Right renal pelvis (tissue), 4 donors: ENCODE measurements at places on chromosomes 6 and 20. TPM values are rescaled to one million over a fixed set of nuclear protein-coding genes. Genes with fewer than 3 reads are reported as not detected.

PRPH2 gene
- 3.8 TPM for polyA plus RNA-seq

SH3BGRL2 gene
- polyA plus RNA-seq: 37.8 TPM

TMEM244 gene
- not detected for polyA plus RNA-seq

LAMA4 gene
- polyA plus RNA-seq: 92.2 TPM

HLA-DQB2 gene
- not detected for polyA plus RNA-seq

ELOVL2 gene
- polyA plus RNA-seq: 9.0 TPM

DST gene
- 199 TPM for polyA plus RNA-seq

DNA sequence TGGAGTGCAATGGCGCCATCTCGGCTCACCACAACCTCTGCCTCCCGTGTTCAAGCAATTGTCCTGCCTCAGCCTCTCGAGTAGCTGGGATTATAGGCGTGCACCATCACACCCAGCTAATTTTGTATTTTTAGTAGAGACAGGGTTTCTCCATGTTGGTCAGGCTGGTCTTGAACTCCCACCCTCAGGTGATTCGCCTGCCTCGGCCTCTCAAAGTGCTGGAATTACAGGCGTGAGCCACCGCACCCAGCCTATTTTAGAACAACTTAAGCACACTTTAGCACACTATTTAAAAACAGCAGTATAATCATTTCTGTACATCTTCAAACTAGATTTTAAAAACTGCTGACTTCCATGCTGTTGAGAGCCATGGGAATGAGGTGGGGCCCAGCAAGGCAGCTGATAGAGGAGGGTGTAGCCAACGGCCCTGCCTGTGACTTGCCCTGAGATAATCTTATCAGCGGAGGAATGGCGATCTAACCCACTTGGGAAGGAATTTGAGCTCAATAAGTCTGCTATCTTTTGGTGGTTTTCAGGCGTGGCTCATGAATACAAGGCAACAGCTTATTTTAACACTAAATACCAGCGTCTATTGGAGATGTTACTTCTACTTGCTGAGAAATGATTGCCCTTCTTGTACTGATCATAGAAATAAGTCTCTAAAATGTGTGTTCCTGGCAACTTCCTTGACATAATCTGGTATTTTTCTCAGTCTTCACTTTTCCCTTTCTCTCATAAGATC lies 12.1 kb downstream of the ZDHHC14 start:
- no peak for DNase-seq

DNA sequence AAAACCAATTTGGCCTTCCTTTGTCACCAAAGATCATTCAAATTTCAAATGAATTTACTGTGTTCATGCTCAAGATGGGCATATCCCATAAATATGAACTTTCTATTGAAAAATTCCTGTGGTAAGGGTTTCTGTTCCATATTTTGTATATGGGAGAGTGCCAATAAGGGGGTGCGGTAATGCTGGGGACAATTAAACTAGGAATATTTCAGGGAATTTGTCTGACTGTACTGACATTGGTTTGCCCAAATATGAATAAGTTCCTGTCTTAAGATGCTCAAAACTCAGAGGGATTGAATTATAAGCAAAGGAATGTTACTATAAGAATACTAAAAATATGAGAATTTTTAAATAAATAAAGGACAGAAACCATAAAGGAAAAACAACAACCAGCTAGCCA lies 553.0 kb upstream of the MARCKS start:
- DNase-seq: no peak

- DNase-seq: no peak
These were observed 50.6 kb downstream of the MAPK14 start for GRCh38 chr6:36078159-36078558.

DNA sequence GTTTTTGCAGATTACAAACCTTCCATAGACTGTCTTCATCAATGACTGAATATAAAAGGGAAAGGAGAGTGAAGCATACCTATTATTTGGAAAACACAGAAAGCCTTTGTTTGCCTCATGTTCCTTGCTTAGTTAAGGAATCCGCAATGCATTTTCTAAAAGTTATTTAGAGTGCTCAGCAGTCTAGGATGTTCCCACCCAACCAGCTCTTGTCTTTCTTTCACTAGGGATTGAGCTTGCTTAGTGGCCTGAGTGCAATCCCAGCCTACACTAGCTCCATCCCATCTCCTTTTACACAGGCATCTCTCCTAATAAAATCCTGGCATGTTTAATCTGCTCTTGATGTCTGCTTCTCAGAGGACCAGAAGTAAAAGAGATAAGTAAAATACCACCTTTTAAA lies 850.5 kb upstream of the GJE1 start:
- no peak for DNase-seq

- DNase-seq: no peak
These were observed 195.4 kb upstream of the RUNX2 start for GRCh38 chr6:45132658-45133294.

DNA sequence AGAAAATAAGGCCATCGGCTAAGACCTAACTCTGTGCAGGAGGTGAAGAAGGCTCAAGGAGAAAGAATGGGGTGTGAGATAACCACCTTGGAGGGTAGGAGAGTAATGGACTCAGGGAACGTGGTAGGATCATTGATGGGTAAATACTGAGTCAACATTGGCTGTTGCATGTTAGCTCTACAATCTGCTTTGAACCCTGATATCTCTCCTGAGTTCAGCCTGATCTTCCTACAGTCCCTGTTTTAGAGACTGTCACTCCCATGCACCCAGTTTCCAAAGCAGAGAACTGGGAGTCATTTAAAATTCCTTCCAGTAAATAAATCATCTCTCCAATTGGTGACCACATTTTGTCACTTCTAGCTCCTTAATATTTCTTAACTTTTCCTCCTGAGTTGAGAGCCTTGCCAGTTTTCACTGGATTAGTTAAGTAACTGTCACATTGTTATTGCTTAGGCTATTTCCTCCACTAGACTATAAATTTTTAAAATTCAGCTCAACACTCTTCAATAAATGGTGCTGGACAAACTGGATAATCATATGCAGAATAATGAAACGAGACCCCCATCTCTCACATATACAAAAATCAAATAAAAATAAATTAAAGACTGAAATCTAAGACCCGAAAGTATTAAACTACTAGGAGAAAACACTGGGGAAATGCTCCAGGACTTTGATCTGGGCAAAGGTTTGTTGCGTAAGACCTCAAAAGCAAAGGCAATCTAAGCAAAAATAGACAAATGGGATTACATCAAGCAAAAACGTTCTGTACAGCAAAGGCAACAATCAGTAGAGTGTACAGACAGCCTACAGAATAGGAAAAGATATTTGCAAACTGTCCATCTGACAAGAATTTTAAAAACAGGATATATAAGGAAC lies 138.9 kb upstream of the TMEM170B start:
- DNase-seq: no peak

DNA sequence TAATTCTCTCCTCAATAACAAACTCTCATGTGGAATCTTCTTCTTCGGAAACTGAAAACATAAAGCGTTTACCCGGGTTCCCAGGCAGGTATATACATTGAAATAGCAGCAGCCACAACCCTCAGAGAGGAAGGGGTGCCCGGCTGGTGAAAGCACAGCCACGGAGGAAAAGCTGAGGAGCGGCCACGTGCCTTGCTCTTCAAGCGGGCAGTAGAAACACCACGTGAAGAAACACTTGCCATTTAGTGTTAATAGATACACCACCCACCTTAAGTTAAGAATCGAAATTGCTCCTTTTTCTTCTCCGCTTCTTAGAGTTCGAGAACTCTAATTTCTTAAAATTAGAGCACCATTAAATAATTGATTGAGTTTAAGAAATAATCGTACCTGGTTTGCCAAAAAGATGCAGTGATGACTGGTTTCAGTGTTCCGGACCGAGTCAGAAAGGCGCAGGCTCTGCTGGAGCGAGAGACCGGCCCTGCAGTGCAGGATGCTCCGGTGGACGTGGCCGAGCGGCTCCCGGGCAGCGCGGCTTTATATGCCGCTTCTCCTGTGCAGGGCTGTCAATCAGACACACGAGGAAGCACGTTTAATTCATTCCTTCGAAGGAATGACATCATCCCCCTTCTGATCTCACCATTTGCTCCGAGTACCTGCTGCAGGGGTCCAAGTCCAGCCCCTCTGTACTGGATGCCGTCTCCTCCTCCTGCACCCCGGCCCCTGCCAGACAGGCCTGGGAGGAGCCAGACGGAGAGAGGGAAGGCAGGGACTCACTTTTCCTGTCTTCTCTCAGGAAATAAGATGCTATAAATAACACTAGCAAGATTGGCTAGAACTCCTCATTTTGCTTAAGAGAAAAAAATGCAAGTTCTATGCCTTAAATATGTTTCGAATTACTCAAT lies at the start of gene THBS2:
THBS2 (minus strand) TSS at position 510 of the 902 bp plus-strand sequence. CDS start 3,062 bp downstream, outside the sequence.
- no peak for DNase-seq

- no peak for DNase-seq
These were observed 22.2 kb downstream of the PDE10A start for GRCh38 chr6:165640806-165641205.

GRCh38 chr6:56902641-56903464 lies 52.1 kb upstream of the BEND6 start:
- peak; percentile 27 for DNase-seq

- no peak for DNase-seq
These were observed 38.8 kb downstream of the PPARD start for GRCh38 chr6:35381132-35381531.

GRCh38 chr6:35183935-35184334 lies 29.8 kb upstream of the SCUBE3 start:
- DNase-seq: no peak
